ENCODE measurements at places on chromosomes 5 and 9.

- no peak for DNase-seq
Observed at GRCh38 chr9:136185596-136186366, 19.1 kb downstream of the LHX3 start.

- no peak for DNase-seq
Observed at GRCh38 chr5:167205881-167206280, 1085.6 kb upstream of the WWC1 start.

- DNase-seq = no peak
Observed at GRCh38 chr9:127953768-127954505, 16.3 kb upstream of the DPM2 start.

GRCh38 chr9:316382-316965 lies 101.8 kb downstream of the DOCK8 start:
- no peak for DNase-seq

DNA sequence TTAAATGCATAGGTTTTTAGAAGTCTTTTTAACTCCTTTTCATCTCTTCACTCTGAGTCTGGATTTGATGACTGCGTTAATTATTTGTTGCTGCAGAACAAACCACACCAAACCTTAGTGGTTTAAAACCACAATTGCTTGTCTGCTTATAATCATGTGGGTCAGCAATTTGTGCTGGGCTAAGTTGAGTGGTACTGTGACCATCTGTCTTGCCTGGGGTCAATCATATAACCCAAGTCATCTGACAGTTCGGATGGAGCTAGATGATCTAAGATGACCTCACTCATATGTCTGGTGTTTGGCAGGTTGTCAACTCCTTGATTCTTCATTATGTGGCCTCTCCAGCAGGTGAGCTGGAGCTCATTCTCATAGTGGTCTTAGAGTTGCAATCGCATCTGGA lies 219.1 kb upstream of the ELAVL2 start:
- no peak for DNase-seq

DNA sequence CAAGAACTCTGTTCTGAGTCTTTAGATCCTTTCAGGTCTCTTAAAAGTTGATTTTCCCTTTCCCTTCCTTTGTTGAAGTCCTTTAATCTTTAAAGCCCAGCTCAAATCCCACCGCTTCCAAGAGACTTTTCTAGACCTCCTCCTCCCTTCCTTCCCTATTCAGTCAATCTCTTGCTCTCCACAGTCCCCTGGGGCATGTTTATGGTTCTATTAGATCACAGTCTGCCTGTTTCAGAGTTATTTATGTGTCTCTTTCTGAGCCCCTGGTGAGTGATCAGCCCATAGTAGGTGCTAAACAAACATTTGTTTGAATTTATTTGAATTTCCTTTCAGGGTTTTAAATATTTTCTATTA lies 7.2 kb upstream of the ARSI start:
- no peak for DNase-seq

GRCh38 chr9:71349218-71349617 lies 227.8 kb upstream of the TRPM3 start:
- DNase-seq = no peak

DNA sequence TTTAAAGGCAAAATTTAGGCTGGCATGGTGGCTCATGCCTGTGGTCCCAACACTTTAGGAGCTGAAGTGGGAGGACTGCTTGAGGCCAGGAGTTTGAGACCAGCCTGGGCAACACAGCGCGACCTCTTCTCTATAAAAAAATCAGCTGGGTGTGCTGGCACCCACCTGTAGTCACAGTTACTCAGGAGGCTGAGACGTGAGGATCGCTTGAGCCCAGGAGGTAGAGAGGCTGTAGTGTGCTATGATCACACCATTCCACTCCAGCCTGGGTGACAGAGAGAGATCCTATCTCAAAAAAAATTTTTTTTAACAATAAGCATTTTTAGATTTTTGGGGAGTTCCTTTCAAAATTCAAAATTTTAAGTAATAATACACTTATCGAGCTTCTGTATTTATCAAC lies 63.3 kb downstream of the SPATA31C2 start:
- no peak for DNase-seq

GRCh38 chr9:136958898-136959850 lies 7.1 kb downstream of the LCN12 start:
- DNase-seq = no peak

DNA sequence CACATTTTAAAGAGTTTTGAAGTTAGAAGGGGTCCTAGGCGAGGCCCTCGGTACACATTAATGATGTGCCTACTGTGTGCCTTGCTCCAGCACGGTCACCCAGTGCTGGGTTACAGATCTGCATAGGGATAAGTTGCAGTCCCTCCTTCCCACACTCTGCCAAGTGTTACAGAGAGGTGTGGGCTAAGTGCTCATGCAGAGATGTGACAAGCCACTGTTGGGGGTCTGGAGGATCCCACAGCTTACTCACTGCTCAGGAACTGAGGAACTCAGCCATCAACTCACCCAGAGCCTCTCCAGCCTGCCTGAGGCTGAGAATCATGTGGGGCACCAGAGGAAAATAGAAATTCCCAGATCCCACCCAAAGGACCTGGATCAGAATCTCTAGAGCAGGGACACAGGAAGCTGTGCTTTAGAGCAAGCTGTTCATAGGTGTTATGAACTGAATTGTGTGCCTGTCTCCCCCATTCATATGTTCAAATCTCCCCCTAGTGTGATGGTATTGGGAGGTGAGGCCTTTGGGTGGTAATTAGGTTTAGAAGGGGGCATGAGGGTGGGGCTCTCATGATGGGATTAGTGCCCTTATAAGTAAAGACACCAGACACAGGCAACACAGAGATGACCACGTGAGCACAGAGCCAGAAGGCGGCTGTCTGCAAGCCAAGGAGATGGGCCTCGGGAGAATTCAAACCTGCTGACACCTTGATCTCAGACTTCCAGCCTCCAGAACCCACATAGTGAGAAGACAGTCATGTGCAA lies 164.1 kb downstream of the HSD17B3 start:
- no peak for DNase-seq

- no peak for DNase-seq
Observed at GRCh38 chr9:95090023-95090791, 227.3 kb downstream of the FANCC start.

DNA sequence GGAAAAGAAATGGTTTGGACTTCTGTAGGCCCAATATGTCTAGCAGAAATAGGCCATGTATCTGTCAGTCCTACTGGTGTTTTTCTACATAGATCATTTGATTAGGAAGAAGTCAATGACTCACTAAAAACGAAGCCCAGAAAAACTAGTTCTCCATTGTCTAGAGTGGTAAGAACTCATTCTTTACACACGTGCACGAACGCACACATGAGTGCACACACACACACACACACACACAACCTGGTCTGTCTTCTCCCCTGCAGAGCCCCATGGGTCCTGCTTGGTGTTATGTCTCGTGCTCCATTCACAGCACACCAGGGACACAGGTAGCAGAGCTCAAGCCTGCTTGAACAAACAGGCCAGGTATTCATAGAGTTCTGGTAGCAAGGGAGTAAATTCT lies 14.9 kb upstream of the FCN1 start:
- DNase-seq = no peak

DNA sequence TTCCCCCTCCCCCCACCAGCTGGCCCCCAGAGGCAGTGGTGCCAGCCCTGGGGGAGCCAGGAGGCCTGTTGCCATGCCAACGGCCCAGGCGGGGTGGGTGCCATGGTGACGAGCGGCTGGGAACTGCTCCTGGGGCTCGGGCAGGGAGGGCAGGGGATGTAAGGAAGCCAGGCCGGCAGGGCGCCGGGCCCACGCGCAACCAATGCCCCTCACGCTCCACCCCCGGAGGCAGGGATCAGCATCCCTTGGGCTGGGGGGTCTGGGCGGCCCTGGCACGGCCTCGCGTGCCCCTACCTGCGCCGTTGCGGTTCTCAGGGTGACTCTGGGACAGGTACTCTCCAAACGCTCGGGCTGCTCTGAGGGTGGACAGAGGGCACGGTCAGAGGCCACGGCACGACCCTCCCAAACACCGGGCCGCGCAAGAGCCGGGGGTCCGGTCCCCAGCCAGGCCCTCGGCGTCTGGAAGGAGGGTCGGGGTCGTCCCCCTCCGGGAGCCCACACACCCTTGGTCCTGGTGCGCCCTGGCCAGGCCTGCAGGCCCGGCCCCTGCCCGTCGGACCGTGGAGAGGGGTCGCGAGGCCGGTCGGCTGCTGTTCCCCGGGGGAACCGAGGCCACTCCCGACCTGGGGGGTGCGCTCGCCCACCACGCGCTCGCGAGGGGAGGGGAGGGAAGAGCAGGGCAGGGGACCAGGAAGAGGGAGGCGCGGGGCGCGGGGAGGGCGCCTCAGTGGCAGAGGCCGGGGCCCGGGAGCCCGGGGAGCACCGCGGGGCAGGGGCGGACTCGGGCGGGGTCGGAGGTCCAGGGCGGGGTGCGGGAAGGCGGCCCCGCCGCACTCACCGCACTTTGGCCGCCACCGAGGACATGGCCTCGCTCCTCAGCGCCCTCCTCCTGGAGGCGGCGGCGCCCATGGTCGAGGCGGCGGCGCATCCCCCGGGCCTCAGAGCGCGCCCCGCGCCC lies 661 bp downstream of the NSMF start:
- DNase-seq = no peak

GRCh38 chr5:180010636-180011035 lies 60.9 kb downstream of the RNF130 start:
- no peak for DNase-seq

DNA sequence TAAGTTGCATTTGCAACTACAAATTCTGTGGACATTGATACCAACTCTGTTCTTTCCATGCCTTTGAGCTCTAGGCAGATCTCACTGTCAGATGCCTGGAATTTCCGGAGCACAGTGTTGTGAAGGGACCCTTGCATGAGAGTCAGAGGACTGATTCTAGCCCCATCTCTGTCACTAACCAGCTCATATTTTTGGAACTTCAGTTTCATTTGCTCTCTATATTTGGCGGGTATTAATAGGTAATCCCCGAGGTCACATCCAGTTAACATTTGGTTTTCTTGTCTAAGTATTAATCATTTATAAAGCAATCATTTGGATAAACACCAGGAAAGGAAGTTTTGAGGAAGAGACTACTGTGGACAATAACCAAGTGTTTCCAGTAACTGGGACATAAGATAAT lies 115.7 kb downstream of the MAN2A1 start:
- no peak for DNase-seq

- DNase-seq = no peak
Observed at GRCh38 chr5:50576686-50577256, 89.7 kb upstream of the PARP8 start.

- no peak for DNase-seq
Observed at GRCh38 chr9:95031711-95032461, 285.6 kb downstream of the FANCC start.

DNA sequence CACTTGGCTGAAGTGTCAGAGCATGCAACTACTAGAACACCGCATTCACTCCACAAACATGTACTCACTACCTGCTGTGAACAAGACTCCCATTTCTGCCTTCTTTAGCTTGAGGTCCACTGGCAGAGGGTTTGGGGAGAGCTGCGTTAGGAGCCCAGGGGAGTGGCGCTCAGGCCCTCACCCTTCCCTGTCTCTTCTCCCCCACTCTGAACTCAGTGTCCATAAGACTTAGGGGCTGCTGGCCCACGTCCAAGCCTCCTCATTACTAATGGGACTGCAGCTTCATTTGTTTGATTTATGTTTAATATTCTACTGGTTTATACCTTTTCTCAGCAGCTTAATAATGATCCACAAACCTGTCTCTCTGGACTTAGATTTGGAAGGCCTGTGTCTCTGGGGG lies 70.9 kb downstream of the HSPA4 start:
- no peak for DNase-seq

- no peak for DNase-seq
Observed at GRCh38 chr9:5846501-5846921, 13.6 kb upstream of the ERMP1 start.

- no peak for DNase-seq
Observed at GRCh38 chr5:10844016-10844415, 83.0 kb upstream of the DAP start.

DNA sequence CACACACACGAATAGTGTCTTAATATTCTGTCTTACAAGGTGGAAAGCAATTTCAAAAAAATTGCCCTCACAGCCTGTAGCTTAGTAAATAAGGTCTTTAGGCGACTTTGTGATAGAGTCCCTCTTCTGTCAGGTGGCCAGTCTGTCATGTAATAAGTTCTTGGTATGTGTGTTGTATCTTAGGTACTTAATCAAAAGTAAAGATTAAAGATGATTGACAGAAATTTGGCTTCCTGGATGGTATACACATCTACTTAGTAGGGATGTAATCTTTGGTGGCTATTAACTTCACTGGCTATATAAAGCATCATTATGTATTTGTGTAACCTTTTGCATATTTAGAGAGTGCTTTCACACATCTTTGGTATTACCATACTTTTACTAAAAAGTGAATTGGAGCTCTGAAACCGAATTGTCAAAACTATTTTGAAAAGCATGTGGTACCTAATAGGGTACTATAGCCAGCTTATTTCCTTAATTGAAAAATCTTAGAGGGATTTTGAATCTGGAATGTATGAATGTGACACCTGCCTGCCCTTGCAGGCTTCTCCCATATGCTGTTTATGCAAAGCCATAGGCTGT lies 3.4 kb downstream of the G3BP1 start:
- DNase-seq = no peak

DNA sequence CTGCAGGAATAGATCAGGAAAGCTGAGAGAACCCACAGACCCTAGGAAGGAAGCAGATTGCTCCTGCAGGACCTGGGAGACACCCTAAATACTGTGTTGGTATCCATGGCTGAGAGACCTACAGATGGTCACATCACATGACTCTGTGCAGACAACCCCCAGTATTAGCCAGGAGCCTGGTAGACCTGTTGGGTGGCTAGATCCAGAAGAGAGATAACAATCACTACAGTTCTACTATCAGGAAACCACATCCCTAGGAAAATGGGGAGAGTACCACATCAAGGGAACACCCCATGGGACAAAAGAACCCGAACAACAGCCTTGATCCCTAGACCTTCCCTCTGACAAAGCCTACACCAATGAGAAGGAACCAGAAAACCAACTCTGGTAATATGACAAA lies 24.2 kb upstream of the MELK start:
- DNase-seq = no peak

- no peak for DNase-seq
Observed at GRCh38 chr5:107340631-107341030, 330.1 kb downstream of the EFNA5 start.
